Stimulated activated CD8-positive, alpha-beta memory T cell treated with anti-CD3 and anti-CD28 coated beads, Interleukin-7, amount 100 ng/mL, for 48 hours (primary cell): ENCODE measurements at places on chromosomes 11 and 22.
A peak's percentile ranks its signal among the peaks of the same experiment; 100 is the strongest.

DNA sequence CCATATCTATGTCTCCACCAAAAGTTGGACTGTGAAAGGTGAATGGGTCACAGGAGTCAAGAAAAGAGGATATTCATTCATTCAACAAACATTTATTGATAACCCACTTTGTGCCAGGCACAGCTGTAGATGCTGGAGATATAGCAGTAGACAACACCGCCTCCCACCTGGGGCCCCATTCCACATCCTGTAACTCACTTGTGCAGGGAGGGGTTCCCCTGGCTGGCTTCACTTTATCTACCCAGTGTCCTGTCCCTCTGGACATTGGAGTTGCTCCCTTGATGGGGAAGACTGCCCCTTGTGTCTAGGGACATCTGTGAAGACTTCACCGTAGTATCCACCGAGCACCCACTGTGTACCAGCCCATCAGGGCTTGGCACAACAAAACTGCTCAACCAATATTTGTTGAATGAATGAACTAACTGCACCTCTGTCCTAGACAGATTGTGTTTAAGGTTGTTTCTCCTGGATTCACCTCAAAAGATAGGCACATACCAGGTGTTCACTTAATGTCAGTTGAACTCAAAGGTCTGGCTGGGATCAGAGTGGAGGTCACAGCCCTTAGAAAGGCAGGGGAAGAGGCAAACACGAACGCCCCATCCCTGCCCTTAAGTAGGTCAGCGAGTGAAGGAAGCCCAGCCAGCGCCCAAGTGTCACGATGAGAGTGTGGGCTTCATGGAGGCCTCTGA lies 1.4 kb upstream of the OVOL1 start:
- no peak for DNase-seq

GRCh38 chr11:115334932-115335788 lies 169.1 kb downstream of the CADM1 start:
- no peak for DNase-seq

GRCh38 chr11:109730669-109731068 lies 308.7 kb downstream of the C11orf87 start:
- no peak for DNase-seq

DNA sequence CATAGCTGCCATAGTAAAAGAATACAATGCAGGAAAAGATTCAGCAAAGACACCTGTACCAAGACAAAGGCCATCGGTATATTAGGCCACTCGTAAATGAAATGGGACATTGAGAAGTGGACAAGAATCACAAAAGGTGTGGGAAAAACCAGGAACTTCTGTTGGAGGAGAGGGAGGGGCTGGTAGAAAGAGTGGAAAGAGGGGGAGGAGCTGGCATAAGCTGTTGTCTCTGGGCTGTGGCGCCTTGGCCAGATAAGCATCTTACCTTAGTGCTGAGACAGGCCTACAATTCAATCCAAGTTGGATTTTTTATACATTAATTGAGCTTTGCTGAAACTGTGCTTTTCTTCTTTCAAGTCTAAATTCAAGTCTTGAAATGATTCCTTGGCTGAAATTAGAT lies 37.1 kb downstream of the ZNF202 start:
- DNase-seq: no peak

- DNase-seq: no peak
These were observed 167.8 kb upstream of the NARS2 start for GRCh38 chr11:78742430-78742829.

DNA sequence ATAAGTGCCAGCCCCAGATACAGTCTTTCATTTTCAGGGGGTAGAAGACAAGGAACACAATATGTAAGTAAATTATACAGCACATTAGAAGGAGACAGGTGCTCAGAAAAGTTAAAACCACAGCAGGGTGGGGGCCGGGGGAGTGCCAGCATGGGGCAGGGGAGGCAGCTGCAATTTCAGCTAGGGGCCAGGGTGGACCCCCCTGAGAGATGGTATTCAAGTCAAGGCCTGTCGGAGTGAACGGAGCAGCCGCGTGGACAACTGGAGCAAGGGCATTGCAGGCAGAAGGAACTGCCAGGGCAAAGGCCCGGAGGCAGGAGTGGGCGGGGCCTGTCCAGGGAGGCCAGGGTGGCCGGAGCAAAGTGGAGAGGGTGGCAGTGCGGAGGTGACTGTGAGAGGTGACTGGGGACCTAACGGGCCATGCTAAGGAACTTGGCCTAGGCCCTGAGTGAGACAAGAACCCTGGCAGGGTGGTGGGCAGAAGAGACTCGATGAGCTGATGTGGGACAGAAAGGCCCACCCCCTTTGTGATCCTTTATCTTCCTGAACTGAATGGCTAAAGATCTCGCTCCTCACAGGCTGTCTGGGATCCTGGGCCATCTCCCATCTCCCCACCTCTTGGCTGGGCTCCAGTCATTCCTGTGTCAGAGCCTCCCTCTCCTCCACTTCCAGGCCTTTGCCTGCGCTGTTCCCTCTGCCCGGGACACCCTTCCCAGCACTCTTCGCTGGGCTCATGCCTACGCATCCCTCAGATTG lies 22.4 kb upstream of the FLRT1 start:
- DNase-seq: no peak

DNA sequence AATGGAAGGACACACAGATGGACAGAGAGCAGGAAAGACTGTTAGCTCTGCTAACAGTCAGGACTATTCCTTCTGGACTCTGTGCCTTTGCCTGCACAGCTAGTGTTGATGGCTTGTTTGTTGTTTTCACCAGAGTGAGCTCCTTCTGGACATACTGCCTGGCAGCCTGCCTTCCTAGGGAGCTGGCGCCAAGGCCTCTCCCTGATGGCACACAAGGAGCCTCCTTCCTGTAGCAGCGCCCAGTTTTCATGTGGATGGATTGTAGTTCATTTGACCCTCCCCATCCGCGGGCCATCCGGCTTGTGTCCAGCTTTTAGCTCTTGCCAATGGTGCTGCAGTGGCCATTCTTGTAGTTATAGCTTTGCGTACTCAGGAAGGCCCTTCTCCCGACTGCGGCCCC lies 16.6 kb upstream of the BCR start:
- no peak for DNase-seq

- no peak for DNase-seq
These were observed 731.1 kb upstream of the LUZP2 start for GRCh38 chr11:23765682-23766252.

DNA sequence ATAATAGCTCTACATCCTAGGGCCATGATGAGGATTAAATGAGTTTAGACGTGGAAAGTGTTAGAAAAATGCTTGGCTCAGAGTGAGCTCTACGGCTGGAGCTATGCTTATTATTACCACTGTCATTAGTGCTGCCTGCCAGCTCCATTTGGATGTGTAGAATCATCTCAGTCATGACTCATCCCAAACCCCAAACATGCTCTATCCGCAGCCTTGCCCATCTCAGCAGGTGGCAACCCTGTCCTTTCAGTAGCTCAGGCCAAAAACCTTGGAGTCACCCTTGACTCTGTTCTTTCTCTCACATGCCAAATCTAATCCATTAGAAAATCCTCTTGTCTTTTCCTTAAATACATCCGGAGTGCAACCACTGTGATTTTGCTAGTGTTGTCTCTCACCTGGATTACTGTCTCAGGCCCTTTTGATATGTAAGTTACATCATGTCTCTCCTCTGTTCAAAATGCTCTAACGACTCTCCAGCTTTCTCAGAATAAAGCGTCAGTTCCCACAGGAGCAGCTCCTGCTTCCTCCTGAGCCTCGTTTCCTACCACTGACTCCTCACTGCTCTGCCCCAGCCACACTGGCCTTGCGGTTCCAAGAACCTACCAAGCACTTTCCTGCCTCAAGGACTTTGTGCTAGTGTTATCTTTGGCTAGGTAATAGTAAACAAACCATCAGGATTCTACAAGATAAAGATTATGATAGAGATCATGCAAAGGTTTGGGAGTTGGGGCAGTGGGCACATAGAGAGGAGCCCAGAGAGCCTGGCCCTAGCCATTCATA lies 10.5 kb upstream of the CHRM1 start:
- DNase-seq: no peak

DNA sequence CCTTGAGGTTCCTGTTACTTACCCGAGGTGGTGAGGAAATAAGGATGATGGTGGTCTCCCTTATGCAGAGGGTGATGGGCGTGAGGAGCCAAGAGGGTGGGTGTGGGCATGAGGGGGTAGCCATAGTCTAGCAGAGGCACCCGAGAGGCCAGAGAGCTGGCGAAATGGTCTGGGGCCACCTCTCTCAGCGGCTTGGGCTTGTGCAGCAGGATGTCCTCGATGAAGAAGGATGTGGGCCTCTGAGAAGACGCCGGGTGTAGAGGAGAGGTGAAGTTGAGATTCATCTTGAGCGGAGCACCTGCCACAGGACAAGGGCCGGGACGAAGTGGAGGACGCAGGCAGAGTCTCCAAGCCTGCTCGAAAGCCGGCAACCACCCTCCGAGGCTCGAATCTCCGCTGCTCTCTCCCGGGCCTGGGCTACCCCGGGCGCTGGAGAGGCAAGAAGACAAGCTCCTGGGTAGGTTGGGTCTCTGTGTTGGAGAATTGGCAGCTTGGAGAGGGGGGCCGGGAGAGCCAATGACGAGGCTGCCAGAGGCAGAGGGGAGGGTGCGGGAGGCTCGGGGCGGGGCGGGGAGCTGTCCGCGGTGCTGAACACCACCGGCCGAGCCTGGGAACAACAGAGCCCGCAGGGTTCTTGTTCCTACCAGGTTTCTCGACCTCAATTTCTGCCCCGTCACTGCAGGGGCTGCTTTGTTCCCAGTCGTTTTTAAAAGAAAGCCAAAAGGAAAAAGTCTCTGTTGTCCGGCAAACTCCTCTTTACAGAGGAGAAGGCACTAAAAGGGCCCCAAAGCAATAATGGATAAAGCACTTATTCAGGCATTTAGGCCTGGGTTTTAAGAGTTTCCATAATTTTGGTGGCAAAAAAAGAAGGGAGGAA lies at the start of gene BSX:
Gene BSX, minus strand, starts transcription at position 447 of the 877 bp plus-strand sequence. Its CDS starts 163 bp downstream, at position 284.
- no peak for DNase-seq

GRCh38 chr11:2173761-2174160 lies 2.1 kb upstream of the TH start:
- no peak for DNase-seq

DNA sequence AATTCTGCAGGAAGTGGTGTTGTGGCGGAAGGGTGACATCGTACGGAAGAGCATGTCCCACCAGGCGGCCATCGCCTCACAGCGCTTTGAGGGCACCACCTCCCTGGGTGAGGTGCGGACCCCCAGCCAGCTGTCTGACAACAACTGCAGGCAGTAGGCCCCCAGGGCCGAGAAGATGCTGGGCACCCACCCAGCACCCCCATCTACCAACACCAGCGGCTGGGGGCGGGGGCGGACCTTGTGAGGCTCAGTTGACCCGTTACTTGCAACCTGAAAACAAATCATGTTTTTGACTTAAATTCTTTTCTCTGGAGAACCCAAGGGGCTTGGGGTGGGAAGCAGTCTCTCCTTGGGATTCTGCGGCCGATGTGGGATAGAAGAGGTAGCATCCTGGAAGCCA lies 7.7 kb downstream of the THYN1 start:
- no peak for DNase-seq

- no peak for DNase-seq
These were observed 3.9 kb upstream of the GCAT start for GRCh38 chr22:37803639-37804351.

DNA sequence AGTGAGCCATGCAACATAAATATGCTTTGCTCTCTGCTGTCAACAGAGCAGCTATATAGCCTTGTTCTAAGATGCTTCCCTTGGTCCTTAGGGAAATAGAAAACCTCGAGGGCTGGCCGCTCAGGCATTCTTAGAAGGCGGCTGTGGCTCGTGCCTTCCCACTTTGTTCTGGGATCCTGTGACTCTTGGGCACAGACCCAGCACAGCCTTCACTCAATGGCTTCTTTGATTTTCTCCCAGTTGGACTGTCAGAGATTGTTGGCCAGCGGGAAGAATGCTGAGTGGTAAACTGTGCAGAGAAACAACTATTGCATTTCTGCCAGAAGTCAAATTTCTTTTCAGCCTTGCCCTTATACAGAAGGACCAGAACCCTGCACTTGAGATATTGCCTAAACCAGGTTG lies 9.5 kb upstream of the MICAL2 start:
- DNase-seq: no peak

- no peak for DNase-seq
These were observed 442.9 kb downstream of the AASDHPPT start for GRCh38 chr11:106520146-106520912.

DNA sequence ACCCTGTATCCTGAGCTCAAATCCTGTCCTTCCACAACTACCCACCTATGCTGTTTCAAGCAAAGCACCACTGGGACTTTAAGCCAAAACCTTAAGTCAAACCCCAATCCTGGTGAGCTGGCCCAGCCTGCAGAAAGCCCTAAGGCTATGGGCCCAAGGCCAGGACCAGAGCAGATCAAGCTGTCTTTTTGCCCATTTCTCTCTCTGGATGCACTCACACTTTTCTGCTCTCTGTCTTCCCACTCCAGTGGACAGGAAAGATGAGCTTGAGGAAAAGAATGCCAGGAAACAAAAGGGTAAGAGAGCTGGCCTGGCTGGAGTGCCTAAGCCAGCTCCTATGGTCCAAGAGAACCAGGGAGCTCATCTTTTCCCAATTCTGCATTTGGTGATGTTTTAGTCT lies 284.3 kb upstream of the ISX start:
- no peak for DNase-seq

DNA sequence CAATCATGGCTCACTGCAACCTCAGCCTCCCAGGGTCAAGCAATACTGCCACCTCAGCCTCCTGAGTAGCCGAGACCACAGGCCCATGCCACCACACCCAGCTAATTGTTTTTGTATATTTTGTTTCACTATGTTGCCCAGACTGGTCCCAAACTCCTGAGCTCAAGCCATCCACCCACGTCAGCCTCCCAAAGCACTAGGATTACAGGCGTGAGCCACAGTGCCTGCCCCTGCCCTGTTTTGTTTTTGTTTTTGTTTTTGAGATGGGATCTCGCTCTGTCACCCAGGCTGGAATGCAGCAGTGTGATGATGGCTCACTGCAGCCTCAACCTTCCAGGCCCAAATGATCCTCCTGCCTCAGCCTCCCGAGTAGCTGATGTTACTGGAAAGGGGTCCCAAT lies 53.5 kb downstream of the TUG1 start:
- DNase-seq: no peak

GRCh38 chr11:58573451-58574104 lies 2.1 kb downstream of the LPXN start:
- peak; percentile 63 for DNase-seq

DNA sequence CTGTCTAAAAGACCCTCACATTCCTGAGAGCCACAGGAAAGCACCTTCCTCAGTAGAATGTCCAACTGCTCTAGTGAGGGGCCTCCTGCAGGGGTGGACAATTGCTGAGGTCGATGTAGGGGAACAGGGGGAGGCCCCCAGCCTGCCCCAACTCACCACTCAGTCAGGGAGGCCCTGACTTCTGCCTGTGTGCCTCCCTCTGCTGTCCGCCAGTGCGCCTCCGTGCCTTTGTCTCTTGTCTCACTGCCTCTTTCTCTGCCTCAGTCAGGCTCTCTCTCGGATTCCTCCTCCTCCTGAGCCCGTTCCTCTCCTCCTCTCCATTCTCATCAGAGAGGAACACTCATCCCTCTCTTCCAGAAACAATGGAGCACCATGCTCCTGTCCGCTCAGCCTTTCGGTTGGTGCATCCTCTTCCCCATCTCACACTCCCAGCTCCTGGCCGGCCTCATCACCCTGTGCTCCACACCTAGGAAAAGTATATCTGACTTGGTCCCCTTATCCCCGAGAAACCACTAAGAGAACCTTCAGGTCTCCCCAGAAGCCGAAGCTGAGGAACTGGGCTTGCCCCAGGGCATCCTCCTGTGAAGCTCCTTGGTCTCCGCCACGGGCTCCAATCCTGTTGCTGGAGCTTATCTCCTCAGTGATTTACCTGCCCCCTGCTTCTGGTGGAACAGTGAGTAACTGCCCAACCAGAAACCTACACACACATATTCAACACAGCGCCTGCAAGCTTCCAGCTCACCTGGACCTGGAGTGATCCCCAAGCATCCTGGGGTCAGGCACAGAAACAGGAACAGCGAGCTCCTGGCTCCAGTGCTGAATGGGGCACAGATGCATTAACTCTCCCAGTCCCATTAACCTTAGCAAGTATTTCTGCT lies 2.3 kb downstream of the B3GAT1 start:
- DNase-seq: no peak
